GOT3 (cell line): ENCODE measurements at places on chromosomes 12 and 14.

GRCh38 chr14:104434214-104435076, 145.1 kb upstream of the C14orf180 start:
- no peak for DNase-seq

DNA sequence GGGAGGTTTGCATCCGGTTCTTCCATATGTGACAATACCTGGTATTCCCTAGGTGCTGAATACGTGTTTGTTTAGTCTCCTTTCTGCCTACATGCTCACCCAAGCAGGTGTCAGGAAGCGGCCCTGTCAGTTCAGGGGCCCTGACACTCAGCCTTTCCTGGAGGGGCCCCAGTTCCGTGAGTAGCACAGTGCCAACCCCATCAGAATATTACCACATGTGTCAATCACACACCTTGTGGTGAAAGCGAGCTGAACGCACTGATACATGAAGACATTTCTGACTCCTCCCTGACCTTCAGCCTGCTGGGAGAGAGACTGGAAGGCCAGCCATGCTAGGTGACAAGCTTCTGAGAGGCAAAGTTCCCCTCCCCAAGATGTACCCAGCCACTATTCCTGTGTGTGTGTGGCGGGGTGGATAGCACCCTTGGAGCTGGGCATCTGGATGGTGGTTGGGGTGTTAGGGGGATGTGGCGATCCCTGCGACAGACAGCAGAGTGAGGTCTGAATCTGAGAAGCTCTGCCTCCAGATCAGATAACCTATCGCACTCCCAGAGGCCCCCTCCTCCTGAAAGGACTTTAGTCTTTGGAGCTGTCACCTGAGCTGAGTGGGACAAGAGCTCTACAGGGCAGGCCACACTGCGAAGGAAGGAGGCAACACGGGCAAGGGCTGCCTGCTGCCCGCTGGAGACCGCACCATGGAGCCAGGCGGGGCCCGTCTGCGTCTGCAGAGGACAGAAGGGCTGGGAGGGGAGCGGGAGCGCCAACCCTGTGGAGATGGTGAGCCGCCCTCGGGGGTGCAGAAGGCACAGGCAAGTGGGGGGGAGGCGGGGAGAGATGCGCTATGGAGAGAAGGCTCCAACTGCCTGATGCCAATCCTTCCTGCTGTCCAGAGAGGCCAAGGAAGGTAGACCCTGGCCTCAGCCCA, at the start of gene SOAT2:
Gene SOAT2, plus strand, starts transcription at position 604 of the 925 bp plus-strand sequence. Its CDS starts 92 bp downstream, at position 696.
- no peak for DNase-seq

GRCh38 chr14:77880056-77880455, 80.1 kb downstream of the ADCK1 start:
- DNase-seq = no peak

DNA sequence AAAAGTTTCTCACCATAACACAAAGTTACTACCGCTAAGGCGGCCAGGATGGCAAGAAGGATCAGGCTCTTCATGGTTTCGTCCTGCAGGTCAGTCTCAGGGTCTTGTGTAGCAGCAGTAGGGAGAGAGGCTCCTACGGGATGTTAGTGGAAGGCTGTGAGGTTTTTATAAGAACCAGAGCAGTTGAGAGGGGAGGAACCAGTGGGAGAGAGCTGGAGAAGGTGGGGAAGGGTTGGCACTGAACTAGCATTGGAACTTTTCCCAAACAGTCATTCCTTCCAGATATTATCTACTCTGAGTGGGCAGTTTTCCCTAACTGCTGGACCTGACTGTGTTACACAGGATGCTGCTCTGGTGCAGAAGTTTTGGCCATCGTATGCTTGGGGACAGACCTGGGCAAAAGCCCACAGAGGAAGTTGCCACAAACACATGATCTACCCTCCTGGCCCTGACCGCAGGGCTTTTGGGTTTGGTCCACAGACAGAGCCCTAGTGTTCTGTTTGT, at the start of gene MGP:
Gene MGP, minus strand, starts transcription at position 137 of the 504 bp plus-strand sequence. Its CDS starts 63 bp downstream, at position 74.
- DNase-seq = no peak

GRCh38 chr12:2764398-2764797, 30.4 kb upstream of the FKBP4 start:
- DNase-seq = no peak

DNA sequence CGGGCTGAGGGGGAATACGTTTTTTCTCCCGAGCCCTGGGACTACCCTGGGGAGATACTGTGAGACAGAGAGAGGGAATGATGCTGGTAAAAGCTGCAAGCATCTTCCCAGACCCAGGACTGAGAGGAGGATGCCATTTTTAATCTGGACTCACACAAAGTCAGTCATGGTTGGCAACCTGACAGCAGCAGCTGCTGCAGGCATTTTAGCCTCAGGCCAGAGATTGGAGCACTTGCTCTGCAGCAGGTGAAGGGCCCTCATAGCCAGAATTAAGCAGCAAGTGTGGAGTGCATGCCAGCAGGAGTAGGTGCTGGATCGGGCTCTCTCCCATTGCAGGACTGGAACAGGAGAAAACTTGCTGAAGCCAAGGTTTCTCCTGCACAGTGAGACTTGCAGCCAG, 361.1 kb upstream of the CLEC14A start:
- DNase-seq = no peak

DNA sequence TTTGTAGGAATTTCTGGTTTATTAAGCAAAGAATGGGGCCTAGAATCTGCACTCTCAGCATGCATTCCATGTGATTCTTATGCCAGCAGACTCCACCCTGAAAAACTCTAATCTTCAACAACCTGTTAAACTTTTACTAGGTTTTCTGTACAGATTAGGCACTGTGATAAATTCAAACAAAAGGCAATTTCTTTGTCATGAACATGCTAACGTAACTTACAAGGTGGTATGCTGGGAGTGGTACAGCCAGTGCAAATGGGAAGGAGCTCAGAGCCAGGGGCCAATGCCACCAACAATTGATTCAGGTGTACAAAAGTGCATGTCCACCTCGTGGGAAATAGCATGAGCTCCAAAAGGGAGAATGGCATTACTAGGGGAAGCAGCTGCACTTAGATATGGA, 83.0 kb downstream of the PPFIBP1 start:
- no peak for DNase-seq

DNA sequence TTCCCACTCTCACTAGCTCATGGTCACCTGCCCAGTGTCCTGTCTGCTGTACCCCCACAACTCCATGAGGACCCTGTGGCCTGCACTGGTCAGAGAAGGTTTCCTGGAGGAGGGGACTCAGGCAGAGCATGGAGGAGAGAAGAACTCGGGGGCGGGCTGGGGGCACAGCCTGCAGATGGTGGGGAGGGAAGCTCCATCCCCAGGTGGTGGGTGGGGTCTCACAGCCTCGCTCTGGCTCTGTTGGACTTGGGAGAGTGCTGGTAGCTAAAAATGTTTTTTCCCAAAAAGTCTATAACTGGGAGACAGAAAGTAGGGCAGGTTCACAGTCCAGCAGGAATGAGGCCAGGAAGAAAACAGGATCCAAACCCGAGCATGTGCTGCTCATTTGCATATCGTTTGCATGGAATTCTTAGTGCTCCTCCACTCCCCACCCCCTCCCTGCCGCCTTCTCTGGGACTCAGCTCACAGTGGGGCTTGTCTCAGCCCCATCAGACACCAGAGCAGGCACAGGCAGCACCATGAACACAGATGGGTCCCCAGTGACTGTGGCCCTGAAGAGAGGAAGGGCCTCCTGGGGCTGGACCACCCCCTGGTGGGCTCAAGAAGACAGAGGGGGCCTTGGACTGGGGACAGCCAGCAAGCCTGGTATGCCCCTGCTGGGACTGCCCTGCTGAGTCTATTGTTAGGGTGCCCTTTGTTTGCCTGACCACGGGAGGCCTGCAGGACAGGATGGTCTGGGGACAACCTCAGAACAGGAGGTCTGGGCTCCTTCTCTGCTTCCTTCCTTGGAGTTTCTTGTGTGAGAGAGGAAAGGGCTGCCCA, 67.0 kb upstream of the SFSWAP start:
- DNase-seq = no peak

GRCh38 chr12:66898700-66899469, 220.0 kb upstream of the GRIP1 start:
- DNase-seq = no peak

GRCh38 chr14:66306101-66306500, 180.1 kb upstream of the CCDC196 start:
- DNase-seq = no peak

DNA sequence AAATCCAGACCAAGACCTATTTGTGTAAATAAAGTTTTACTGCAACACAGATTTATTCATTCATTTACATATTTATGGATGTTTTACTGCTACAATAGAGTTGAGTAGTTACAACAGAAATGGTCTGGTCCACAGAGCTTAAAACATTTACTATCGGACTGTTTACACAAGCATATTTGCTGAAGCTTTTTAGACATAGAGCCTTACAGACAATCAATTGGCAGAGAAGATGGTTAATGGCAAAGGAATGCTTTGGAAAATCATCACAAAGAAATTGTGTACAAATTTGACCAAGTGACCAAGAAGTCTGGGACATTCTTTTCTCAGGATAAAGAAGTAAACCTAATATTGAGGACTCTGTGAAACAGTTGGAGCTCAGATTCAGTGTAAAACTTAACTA, 504.3 kb downstream of the SLC16A7 start:
- no peak for DNase-seq

DNA sequence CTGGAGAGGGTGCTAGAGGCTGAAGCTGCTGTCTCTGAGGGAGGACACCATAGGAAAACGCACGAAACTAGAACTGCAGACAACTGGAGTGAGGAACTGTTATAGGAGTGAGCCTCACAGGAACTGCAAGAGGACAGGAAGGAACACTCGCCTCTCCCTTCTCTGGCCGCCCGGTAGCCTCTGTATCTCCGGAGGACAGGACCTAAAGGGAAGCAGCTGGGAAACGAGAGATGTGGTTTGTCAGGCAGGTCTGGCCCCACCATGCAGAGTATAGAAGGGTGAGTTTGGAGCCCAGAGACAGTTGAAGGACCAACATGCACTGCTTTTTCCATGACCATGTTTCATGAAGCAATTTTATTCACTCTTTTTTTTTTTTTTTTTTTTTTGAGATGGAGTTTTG, 127.3 kb downstream of the EFCAB11 start:
- no peak for DNase-seq

DNA sequence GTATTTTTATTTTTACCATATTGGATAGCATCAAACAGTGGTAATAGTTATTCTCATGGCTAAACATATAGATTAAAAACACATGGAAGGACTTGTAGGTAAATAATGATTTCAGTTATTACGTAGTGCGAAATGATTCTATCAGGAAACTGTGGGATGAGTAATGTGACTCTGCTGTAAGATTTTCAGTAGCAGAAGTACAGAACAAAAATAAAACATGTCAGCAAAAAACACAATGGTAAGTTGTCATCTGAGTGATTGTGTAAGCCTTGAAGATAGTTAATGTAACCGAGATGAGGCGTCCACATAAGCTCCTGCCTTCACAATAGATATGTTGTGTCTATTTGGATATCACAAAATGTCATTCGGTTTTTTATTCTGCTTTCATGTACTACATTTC, 99.8 kb downstream of the BORCS5 start:
- no peak for DNase-seq

DNA sequence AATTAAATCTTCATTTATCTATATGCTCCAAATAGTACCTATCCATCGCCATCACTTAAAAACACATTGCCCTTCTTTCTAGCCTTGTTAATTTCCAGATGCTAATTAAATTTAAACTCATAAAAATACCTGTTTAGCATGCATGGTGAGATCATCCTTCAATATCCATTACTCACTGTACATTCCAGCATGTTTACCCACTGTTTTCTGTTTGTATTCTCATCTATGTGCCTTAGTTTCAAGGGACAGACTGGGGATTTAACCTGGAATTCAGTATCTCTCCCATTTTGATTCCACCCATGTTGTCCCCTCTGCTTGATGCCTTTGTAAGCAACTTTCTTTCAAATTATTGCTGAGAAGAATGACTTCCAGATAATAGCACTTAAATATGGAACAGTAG, 208.0 kb downstream of the SPTSSA start:
- no peak for DNase-seq

DNA sequence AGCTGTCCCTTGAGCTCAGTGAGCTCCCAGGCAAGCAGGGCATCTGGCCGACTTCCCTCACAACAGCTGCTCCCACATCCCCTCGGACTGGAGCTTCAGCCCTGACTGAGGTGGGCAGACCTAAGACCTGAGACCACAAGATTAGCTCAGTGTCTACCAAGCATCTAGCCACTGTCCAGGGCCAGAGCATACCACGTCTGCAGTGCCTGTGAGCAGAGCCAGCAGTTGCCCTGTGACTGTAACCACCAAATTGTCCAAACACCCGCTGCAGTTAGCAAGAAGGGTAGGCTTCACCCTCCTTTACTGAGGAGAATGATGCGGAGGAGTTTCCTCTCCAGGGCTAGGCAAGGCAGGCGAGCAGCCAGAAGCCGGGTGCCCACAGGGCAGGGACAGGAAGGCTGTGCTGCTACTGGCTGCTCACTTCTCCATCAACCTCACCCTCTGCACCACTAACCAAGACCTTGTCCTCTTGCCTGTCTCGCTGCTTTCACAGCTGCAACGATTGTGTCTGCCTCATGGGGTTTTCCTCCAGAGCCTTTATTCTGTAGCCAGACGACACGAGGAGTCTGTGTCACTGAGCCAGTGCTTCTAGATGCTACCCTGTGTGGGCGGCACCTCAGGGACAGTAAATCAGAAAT, 53.9 kb downstream of the ANAPC7 start:
- DNase-seq = no peak

DNA sequence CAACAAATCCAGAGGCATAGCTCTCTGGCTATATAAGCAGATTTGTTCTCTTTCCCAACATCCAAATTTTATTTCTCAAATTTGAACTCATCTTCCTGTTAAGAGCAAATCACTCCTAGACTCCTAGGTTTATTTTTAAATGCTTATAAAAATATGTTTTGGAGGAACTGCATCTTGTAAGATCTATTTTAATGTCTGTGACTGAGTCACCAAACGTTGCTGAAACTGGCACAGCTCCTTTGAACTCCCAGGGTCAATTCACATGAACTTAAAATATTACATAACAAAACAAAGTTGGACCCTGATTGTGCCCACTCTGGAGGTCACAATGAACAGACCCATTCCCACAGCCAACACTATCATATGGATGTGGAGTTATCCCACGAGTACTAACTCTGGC, 23.9 kb downstream of the ANAPC7 start:
- no peak for DNase-seq

DNA sequence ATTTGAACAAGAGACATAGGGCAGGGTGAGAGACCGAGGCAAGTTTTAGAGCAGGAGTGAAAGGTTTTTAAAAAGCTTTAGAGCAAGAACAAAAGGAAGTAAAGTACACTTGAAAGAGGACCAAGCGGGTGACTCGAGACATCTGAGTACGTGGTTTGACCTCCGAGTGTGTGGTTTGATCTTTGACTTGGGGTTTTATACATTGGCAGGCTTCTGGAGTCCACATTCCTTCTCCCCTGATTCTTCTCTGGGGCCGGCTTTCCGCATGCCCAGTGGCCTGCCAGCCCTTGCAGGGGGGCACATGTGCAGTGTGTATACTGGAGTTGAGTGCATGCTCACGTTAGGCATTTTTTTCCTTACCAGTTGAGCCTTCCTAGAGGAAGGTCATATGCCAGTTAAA, 96.3 kb downstream of the SLC15A4 start:
- no peak for DNase-seq

GRCh38 chr12:58934528-58934927, 14.2 kb upstream of the LRIG3 start:
- no peak for DNase-seq
